ENCODE measurements at places on chromosomes 16 and 17.

GRCh38 chr17:14118951-14119350, 49.6 kb downstream of the COX10 start:
- DNase-seq = no peak

DNA sequence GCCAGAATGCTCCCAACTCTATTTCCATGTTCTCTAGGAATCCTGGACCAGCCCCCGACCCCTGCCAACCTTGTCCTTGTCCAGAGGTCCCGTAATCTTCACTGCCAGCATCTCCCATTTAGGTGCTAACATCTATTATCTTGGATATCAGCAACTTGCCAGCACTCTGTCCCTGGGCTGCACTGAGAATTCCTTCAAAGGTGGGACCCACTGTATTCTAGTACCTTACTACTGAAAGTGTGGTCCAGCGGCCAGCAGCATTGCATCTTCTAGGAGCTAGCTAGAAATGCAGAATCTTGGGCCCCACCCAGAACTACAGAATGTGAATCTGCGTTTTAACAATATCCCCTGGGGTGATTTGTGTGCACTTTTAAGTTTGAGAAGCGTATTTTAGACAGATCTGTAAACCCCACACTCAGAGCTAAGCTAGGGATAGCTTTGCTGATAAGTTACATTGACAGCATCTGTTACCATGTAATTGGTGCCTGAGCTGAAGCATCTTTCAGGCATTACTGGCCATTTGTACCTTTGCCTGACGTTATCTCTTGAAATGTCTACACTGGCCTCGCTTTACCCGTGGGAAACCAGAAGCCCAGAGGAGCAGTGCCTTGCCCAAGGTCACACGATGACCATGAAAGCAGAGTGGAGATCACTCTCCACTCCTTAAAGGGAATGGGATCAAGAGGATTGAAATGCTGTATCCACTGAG, 8.3 kb downstream of the ABAT start:
- no peak for DNase-seq

DNA sequence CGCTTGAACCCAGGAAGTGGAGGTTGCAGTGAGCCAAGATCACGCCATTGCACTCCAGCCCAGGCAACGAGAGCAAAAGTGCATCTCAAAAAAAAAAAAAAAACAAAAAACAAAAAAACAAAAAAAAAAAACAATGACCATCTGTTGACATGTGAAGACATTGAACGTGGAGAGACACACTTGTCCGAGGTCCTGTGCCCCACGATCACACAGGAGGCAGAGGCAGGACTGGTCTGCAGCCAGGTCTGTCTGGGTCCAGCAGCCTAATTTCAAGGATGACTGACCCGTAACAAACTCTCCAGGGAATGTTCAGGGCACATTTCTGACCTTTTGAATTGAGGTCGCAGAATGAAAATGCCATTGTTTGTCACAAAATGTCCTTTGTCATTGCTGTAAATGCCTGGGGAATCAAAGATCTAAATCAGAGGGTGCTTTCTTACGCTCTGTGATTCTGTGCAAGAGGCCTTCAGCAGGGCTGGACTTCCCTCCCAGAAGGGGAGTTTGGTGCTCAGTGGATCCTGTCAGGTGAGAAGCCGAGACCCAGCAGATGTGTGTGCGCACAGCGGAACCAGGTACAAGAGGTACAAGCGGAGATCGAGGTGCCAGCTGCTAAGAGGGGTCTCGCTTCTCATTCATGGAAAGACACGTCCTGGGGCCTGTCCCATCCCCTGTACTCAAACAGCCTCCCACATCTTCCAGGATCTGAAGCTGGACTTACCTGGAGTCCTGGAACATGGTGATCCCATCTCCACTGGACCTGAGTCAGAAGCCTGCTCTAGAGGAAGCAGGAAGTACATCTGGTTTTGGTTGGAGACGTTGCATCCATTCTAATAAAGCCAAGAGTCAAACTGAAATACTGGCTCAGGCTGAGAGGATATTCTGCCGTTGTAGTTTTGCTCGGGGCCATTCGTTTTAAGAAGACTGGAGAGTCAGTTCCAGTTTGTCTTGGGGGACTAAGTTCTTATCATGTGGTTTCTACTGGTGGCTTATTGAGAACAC, 95.8 kb downstream of the IRF8 start:
- DNase-seq = no peak

DNA sequence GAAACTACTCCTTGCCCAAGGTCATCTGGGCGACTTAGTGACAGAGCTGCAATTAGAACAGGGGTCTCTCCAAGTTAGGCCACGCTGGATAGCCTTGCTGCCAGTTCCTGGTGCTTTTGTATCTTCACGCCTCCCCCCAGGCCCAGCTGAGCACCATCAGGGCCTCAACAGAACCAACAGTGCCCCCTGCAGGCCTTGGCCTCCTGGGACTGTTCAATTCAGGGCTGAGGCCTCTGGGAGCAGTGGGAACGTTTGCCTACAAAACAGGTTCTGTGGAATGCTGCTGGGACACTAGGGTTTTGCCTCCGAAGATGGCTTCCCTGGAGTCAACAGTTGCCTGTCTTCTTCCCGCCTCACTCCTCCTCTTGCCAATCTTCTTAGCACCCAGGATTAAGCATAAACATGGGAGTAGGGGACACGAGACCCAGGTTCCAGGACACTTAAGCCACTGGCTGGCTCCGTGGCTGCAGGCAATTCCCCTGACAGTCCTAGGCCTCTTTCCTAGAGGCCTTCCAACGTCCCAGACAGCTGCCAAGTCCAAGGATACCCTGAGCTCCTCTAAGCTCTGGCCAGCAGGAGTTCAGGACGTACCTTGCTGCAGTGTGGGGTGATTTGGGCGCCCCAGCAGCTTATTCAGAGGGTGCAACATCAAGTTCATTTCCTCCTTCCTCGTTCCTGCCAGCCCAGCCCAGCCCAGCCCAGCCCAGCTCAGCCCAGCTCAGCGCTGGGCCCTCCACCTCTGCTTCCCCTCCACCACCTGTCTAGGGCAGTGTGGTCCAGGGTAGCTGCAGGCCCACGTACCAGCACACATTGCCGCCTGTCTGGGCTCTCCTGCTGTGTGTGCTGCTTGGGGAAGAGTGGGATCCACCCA, 246.6 kb upstream of the RPL38 start:
- peak; percentile 31 for DNase-seq

DNA sequence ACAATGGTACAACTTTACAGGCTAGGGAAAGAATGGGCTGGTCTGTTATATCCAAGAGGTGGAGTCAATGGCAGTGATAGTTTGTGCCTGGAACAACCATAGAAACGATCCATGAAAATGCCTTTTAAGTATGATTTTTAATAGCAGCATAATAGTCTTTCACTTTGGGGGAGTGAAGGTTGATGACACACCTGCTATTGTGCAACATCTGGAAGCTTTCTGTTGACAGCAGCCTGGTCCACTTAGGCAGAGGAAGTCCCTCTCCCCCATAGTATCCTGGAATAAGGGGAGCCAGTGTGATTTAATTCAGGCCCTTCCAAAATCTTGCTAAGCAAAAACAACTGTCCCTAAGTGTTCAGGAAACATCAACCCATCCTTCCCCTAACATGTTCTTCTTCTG, 56.3 kb upstream of the HS3ST4 start:
- DNase-seq = no peak

GRCh38 chr17:44308320-44308818, at the start of gene RUNDC3A:
TSS of gene RUNDC3A (plus strand) at chr17:44308601. CDS start at chr17:44308833, 232 bp downstream.
- peak; percentile 59 for DNase-seq

GRCh38 chr17:67015001-67015400, 29.4 kb upstream of the CACNG1 start:
- no peak for DNase-seq

- DNase-seq = no peak
Measured at GRCh38 chr17:61221597-61222471, 177.8 kb upstream of the TBX2 start.

DNA sequence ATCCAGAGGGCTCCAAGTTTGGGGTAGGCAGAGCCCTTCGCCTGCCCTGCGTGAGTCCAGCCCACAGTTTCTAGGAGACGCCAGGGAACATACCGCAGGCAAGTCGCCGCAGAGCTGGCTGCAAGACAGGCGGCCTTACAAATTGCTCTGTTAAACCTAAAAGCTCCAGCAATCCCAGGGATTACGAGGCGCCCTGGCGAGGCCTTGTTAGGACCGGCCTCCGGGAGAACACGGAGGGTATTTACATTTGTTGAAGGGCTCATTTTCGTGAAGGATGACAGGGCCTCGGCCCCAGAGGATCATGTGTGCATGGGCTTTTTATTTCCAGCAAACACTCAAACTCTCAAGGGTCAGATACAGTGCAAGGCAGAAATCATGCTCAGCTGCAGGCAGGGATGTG, 77.6 kb upstream of the FOXF1 start:
- DNase-seq = no peak

Data from stimulated activated CD4-positive, alpha-beta T cell treated with anti-CD3 and anti-CD28 coated beads, TNF-alpha, amount 100 ng/mL, for 1 hour (primary cell).